GM13977 (cell line): ENCODE measurements at places on chromosomes 2 and 18.

DNA sequence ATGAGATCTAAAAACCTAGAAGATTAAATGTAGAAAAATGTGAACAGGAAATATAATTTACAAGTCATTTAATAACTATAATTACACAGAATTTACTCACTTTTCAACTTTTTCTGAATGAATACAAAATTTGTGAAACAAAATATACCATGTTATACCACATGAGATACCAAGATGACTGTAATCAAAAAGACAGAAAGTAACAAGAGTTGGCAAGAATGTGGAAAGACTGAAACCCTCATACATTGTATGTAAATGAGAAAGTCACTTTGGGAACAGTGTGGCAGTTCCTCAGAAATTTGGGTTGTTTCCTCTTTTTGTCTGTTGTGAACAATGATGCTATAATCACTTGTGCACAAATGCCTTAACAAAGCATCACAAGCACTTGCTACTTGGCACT, 145.4 kb upstream of the ZNF804A start:
- no peak for DNase-seq

DNA sequence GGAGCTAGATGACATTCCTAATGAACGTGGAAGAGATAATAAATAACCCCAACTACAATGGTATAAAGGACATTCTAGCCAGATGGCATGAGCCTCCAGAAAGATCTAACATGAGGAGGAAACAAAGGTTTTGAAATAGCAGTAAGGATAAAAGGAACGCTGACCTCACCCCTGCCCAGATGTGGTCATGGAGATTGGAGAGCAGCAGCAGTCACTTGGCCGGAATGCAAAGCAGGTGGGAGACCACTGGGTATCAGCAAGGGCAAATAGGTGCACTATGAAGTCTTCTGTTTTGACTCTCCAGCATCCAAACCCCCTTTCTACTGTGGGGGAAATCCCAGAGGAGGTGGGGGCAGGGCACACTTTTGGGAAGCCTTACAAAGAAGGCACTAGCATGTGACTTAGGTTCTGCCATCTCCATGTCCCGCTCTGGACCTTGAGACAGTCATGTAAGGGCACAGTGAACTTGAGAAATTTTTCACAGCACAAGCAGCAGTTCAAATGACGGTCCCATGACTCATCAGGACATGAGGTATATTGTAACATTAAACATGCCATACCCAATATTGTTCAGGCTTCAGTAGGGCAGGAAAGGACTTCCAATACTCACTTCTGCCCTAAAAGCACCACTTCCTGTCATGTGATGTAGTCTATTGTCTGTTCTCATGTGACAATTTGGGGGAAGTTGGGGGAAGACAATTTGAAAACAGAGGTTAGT, 55.2 kb downstream of the METTL4 start:
- DNase-seq: no peak

DNA sequence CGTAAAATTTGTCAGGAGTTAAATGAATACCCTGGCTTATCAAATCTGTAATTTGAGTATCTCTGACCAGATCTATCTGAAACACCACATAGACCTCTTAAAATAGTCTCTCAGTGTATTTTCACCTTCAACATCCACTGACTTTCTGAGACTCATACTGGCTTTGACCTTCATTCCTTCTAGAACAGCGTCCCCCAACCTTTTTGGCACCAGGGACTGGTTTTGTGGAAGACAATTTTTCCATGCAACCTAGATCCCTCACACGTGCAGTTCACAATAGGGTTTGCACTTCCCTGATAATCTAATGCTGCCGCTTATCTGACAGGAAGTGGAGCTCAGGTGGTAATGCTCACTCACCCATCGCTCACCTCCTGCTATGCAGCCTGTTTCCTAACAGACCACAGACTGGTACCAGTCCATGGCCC, 3.2 kb downstream of the NBAS start:
- no peak for DNase-seq

DNA sequence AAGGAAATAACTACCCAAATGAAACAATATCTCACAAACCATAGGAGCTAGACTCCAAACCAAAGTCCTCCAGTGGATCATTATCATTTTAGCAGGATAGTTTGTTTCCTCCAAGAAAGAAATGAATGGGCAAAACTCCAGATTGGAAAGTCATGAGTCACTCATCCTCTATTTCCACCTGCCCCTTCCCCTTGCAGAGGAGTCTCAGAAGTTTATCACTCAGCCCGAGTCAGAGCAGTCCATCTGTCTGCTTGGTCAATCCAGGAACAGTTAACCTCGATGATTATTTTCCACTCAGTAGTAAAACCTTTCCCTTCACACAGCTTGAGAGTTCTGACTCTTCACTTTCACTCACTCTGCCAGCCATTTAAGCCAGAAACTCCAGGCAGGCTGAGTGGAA, 462.2 kb downstream of the BCL11A start:
- no peak for DNase-seq

GRCh38 chr18:56825878-56826277, 174.7 kb downstream of the WDR7 start:
- no peak for DNase-seq

DNA sequence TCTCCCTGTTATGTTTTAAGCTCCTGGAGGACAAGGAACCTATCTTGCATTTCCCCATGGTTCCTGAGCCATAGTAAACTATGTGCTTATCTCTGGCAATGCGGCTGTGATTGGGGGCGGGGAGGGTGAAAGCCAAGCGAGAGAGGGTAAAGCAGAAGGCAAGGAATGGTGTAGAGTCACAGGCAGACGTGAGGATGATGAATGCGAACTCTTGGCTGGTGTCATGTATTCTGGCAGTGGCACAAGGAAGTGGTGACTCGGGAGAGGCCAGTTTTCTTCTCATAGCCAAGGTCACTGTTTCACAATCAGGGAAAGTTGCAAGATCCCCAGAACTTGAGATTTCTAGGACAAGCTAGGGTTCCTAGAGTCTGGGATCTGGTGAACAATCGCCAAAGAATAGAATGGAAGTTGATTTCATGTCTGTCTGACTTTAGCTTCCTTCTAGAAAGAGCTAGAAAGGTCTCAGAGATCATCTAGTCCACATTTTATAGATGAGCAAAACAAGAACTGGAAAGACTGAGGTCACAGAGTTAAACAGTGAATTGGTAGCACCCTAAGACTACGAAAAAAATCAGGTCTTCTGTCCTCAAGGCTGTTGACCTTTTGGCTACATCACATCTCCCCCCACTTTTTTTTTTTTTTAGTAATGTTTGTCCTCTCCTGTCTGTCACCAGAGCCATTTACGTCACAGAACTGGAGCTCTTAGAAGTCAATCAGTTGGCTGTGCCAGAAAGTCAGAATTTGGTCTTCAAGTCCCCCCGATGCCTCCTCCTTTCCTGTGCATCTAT, 137.0 kb downstream of the BCL11A start:
- DNase-seq: no peak

- DNase-seq: no peak
Observed at GRCh38 chr2:193336781-193337180, 1142.0 kb upstream of the TMEFF2 start.

DNA sequence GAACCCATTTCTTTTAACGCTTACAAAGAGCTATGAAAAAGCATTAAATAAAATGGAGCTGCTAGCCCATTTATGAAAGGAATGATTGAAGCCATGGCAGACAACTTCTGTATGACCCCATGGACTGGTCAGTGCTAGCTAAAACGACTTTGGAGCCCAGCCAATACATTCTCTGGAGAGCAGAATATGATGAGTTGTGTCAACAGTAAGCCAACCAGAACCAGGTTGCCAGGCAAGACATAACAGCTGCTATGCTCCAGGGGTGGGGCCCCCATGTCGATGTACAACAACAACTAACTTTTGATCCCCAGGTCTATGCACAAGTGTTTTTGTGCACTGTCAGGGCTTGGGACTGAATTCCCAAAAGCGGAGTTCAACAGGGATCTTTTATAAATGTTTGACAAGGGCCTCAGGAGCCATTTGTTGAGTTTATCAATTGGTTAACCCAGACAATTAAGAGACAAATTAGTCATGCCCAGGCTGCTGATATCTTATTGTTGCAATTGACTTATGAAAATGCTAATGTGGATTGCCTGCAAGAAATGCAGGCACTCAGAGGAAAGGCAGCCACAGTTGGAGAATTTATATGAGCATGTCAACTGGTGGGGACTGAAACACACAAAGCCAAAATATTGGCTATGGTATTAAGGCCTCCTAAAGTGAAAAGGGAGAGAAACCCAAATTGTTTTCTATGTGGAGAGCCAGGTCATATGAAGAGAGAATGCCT, 64.6 kb upstream of the MYO3B start:
- DNase-seq: no peak

DNA sequence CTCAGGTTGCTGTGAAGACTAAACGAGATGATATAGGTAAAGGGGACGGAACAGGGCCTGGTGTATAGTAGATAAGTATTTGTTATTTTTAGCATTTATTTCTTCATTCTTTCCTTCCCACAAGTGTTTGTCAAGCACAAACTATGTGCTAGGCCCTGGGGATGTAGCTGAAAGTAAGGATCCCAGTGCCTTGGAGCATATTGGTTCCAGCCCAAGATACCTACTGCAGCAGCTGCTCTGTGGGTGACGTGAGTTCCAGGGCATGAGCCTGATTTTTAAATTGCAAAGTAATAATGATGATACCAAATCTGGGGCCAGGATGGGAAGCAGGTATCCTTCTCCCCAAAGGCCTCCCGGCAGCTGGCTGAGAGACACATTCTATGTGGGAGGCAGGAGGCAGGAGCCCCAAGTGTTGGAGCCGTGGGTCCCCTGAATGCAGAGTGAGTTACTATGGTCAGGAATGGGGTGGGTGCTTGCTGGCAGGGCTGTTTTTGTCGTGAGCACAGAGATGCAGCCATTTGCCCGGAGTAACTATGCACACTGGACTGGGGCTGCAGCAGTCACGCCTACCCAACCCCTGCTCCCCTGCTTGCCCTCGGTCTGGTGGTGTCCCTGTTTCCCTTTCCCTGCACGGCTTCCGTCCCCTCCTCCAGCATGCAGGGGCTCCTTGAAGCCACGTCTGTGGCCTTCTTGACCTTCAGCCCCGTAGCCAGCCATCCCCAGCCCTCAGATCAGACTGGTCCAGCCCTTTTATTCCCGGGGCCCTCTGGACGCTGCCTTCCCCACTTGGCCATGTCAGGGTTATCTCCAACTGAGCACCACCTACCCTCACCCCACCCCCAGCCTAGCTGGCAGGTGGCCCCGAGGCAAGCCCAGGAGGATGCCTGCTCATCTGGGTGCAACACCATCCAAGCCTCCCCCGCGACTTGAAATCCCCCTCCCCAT, 52.4 kb downstream of the INHBB start:
- DNase-seq: no peak

- DNase-seq: no peak
Observed at GRCh38 chr2:11320698-11321492, 23.5 kb downstream of the ROCK2 start.

DNA sequence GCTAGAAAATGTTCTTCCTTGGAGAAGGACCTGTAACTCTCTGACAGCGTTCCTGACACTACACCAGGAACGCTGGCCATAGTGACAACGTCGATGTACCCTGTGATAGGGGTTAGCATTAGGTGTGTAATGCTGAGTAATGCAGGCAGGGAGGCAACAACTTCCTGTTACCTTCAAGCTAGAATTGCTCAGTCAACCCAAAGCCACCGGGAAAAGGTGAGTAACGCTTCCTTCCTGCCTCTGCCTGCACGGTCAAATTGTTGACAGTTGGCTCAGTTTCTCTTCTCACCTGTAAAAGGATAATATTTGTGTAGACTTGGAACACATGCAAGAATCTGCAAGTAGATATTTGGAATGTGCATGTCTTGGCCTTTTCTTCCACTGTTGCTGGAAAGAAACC, 12.7 kb downstream of the FAM110C start:
- no peak for DNase-seq

GRCh38 chr2:184141866-184142265, 456.5 kb upstream of the ZNF804A start:
- DNase-seq: no peak

DNA sequence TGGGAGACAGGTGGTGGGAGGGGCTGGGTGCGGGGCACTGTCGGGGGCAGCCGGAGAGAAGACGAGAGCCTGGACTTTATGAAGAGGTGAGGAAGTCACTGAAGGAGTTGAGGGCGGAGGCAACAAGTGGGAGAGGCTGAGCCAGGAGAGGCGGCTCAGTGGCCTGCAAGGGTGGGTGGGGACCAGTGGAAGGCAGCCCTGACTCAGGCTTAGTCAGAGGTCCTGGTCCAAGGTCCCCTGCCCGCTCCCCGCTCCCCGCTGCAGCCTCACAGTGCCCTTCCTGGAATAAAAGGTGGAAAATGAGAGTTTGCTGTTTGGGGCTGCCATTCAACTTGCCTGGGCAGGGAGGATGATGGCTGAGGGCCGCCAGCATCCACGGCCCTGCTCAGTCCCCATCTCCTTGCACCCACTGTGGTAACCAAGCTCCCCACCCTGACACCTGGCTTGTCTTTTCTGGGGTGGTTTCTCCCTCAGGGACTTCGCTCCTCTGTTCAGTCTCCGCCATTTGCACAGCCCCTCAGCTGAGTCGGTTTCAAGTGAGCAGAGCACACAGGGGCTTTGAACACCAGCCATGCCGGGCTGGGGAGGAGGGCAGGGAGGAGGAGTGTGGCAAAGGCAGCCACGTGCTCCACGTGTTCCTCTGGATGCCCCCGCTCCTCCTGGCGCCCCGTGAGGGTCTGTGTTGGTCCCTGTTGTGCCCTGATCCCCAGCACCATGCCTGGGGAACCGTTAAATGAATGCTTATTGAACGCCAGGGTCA, 13.7 kb upstream of the RALB start:
- no peak for DNase-seq

- DNase-seq: no peak
Observed at GRCh38 chr2:157318884-157319283, 6.7 kb downstream of the ERMN start.

DNA sequence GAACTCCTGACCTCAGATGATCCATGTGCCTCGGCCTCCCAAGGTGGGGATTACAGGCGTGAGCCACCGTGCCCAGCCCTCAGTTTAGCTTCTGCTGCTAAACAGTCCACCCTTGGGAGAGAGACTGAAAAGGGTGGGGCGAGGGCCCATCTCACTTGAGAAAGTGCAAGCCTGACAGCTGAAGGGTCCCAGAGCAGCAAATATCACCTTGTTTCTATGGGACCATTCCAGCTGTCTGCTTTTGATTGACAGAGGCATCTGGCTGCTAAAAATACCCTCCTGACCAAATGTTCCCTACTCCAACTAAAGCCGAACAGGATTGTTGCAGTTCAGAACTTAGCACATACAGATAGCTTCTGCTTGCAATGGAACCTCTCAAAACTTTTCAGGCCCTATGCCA, 436 bp upstream of the SMYD1 start:
- no peak for DNase-seq

DNA sequence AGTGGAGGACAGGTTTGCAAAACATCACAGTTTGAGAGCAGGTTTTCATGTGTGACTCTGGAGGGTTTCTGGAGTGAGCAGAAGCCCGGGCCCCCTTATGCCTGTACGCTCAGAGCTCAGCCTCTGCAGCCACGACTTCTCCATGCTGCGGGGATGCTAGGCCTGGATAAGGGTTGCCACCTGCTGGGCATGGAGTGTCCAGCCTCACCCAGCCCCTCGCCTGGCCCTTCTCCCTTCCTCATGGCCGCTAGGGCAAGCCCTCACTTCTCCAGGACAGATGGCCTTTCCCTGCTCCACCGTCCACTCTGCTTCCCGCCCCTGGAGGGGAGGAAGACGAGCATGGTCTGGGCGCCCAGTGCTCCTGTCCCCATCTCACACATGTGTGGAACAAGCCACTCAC, 318.7 kb downstream of the GBX2 start:
- no peak for DNase-seq

- no peak for DNase-seq
Observed at GRCh38 chr18:32607816-32608215, 137.1 kb upstream of the GAREM1 start.

GRCh38 chr2:29238497-29238896, 123.3 kb downstream of the CLIP4 start:
- DNase-seq: peak; percentile 62

GRCh38 chr2:201472411-201472810, 20.9 kb downstream of the STRADB start:
- no peak for DNase-seq

- no peak for DNase-seq
Observed at GRCh38 chr2:112547333-112547732, 5.1 kb downstream of the POLR1B start.
